CD4-positive, alpha-beta T cell treated with Interleukin-12 subunit alpha and Interleukin-12 subunit beta, for 1 hour (primary cell): ENCODE measurements at places on chromosomes 12 and 14.

DNA sequence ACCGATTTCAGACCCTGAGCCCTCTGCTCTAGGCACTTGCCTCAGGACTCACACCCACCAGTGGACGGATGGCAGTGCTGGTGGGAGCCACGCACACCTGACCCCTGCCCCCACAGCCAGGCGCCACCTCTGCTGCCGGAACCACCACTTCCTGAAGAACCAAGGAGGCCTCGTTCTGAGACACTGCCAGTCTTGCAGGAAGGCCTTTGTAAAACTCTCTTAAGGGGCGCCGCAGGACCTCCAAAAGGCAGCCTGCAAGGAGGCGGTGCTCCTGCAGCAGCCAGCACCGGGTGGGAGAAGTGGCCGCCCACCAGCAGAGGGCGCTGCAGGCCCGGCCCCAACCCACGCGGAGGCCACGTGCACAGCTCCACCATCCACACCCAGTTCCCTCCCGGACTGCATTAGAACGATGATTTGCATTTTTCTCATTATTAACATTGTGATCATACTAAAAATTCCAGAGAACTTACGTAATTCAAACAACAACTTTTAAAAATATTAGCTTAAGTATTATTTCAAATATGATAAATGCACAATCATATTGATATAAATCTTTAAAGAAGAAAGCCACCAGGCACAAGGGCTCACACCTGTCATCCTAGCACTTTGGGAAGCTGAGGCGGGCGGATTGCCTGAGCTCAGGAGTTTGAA, 12.8 kb downstream of the STX2 start:
- peak; percentile 74 for DNase-seq

- no peak for DNase-seq
These were observed 104.7 kb downstream of the PRMT8 start for GRCh38 chr12:3595721-3596120.

- DNase-seq: no peak
These were observed 62.9 kb downstream of the GCH1 start for GRCh38 chr14:54839701-54840119.

- DNase-seq: peak; percentile 74
These were observed at the start of gene EMP1 for GRCh38 chr12:13196130-13196921. Gene EMP1 (plus strand): TSS chr12:13196726. CDS start chr12:13211511, 14,785 bp downstream.

- DNase-seq: no peak
These were observed 21.0 kb upstream of the EMP1 start for GRCh38 chr12:13175499-13175898.

DNA sequence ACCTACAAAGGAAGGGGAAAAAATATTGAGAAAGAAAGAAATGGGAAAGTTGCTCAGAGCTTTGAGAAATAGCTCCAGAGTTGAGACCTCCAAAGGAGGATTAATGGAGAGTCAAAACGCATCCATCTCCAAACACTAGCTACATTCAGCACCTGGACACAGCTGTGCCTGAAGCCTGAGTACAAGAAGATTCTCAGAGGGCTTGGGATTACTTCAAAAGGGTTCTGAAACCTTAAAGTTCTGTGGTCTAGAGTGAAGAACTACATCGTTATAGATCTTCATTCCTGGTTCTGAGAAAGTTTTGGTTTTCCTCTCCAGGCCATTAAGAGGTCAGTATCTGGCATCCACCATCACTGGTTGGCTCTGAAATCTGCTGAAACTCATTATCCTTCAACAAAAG, 10.5 kb upstream of the TMED10 start:
- no peak for DNase-seq

DNA sequence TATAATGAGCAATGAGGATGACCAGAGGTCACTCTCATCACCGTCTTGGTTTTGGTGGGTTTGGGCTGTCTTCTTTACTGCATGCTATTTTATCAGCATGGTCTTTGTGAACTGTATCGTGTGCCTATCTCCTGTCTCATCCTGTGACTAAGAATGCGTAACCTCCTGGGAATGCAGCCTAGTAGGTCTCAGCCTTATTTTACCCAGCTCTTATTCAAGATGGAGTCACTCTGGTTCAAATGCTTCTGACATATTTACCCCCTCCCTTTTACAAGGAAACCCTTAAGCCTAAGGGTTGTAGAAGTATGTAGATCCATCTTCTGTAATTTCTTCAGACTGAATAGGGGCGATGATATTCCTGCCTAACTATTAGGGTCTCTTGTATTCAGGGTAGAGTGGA, 8.4 kb downstream of the IFI27L1 start:
- DNase-seq: no peak
